ENCODE measurements at places on chromosomes 5 and 9.

- DNase-seq, result no peak
Observed at GRCh38 chr9:111866976-111867375, 29.6 kb upstream of the UGCG start.

- DNase-seq, result no peak
Observed at GRCh38 chr5:151885138-151885908, 39.3 kb downstream of the GLRA1 start.

GRCh38 chr5:177232761-177233160 is 70.8 kb downstream of the RAB24 start:
- DNase-seq, result no peak

GRCh38 chr5:169226895-169227294 is 74.0 kb downstream of the SLIT3 start:
- no peak for DNase-seq

- no peak for DNase-seq
Observed at GRCh38 chr9:95880021-95880690, 4.7 kb downstream of the ERCC6L2 start.

- no peak for DNase-seq
Observed at GRCh38 chr9:94921656-94922055, 195.2 kb downstream of the AOPEP start.

- no peak for DNase-seq
Observed at GRCh38 chr9:116360989-116361388, 207.4 kb downstream of the PAPPA start.

- no peak for DNase-seq
Observed at GRCh38 chr5:19169426-19169825, 818.6 kb downstream of the CDH18 start.

DNA sequence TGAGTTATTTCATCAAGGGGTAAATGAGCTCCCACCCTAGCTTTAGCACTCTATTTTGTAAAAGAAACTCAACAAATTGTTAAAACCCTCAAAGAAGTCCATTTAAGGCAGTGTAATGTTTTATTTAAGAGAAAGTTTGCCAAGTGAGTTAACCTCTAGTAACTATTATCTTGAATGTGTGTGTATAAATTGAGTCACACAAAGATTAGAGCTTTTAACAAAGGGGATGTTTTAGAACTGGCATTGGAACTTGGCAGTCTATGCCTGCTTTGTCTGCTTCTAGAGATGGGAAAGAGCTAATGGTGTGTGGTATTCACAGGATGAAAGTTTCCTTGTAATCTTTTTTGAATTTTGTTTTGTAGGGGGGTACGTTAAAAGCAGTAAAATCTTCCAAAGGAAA is 33.2 kb downstream of the KDM3B start:
- no peak for DNase-seq

- peak; percentile 90 for DNase-seq
Observed at GRCh38 chr5:139148306-139148705, 49.9 kb downstream of the SIL1 start.

- DNase-seq, result no peak
Observed at GRCh38 chr5:168131519-168131918, 159.9 kb upstream of the WWC1 start.

DNA sequence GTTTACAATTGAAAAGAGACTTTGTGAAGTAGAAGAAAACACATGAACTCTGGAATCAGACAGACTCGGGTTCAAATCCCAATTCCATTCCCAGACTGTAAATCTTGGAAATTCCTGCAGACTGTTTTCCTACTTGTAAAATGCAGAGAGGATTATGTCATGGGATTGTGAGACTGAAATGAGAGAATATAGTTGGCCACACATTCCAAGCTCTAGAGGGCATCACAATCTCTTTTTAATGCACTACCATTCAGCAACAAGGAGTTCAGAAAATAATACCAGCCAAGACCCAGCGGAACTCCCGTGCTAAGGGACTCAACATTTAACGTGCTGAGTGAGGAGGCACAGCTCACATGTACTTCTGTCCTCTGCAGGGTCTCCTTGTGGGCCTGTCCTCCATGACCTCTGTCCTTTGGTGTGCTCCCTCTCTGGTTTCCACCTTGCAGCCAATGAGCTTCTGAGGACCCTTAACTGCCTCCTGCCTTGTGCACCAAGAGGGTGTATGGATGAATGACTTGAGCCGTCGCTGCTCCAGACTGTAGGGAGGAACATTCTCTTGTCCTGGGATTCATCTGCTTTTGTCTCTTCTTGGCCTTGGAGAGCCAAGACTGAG is 263.5 kb downstream of the NTRK2 start:
- DNase-seq, result no peak

DNA sequence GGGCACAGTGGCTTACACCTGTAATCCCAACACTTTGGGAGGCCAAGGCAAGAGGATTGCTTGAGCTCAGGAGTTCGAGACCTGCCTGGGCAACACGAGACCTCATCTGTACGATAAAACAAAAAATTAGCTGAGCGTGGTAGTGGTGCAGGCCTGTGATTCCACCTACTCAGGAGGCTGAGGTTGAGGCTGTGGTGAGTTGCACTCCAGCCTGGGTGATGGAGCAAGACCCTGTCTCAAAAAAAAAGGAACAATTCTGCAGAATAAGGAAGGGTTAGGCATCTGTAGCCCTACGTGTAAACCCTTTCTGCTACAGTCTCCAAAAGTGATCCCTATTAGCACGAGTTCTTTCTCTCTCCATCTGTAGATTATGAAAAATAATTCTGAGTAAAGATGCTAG is 19.9 kb downstream of the CDC26 start:
- DNase-seq, result no peak

GRCh38 chr9:20302197-20302596 is 320.1 kb downstream of the MLLT3 start:
- no peak for DNase-seq

DNA sequence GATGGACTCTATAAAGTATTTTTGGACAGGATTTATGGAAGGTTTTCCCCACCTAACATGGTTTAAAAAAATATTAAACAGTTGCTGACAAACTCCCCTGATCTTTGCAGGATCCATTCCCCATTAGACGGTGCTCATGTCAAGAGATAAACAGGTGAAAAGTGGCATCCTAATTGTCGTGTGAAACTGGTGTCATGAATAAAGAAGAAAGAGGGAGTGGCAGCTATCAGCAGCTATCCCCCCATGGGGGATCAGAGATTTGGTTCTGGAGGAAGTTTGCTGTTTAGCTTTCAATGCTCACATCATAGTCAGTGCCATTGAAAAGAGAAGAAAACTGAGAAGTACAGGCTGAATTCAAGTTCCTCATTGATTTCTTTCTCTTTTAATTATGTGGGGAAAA is 329.3 kb upstream of the BRINP1 start:
- DNase-seq, result no peak

DNA sequence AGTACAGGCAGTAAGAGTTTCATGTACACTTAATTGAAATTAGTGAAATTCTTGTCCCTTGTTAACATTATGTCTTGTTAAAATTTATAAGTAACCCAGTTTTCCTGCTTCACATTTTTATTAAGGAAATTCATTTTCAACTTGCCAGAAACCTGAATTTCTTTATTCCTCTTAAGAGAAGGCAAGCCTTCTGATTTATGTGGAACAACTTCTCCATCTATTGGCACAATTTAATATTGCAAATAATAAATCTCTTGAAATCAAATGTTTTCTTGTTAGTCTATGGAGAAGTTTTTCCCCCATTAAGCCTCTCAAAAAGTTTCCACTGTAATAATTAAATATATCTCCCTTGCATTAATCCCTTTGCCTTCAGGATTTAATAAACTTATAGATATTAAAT is 33.8 kb upstream of the ACO1 start:
- DNase-seq, result no peak

DNA sequence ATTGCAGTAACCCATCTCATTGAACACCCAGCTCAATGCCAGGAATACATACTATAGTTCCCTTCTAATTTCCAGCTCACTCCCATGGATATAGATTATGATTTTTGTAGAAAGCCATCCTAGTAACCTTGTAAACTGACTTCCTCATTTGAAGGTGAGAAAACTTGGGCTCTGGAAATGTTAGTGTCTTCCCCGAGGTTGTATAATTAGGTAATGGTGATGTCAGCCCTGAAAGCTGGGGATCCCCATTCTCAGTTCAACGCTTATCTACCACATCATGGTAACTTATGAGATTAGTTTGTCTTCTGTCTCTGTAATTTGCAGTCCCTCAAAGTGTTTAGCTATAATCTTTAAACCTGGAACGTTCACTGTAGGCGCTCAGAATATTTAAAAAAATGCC is 34.6 kb upstream of the PTCH1 start:
- no peak for DNase-seq

DNA sequence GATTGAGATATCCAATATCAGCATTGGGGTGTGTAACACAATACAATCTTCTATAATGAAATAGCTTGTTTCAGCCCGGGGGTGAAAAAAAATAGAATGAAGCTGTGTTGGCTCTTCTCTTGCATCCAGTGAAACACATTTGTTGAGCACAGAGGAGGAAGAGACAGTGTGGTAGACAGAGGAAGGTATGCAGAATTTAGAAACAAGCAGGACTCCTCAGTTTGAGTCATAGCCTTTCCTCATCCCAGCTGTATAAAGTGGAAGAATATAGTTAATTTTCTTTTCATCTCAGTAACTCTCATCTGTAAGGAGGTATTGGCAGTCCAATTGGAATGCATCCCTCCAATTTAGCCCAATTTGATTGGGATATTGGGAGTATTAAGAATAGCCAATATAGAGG is 302.2 kb upstream of the VLDLR start:
- no peak for DNase-seq

- DNase-seq, result no peak
Observed at GRCh38 chr5:169410996-169411783, 110.3 kb upstream of the SLIT3 start.

- DNase-seq, result no peak
Observed at GRCh38 chr5:25955337-25955736, 1083.0 kb downstream of the CDH9 start.

GRCh38 chr5:178209334-178210072 is 5.2 kb downstream of the HNRNPAB start:
- DNase-seq, result peak; percentile 38

GRCh38 chr9:130914417-130915095 is 17.9 kb upstream of the QRFP start:
- no peak for DNase-seq

DNA sequence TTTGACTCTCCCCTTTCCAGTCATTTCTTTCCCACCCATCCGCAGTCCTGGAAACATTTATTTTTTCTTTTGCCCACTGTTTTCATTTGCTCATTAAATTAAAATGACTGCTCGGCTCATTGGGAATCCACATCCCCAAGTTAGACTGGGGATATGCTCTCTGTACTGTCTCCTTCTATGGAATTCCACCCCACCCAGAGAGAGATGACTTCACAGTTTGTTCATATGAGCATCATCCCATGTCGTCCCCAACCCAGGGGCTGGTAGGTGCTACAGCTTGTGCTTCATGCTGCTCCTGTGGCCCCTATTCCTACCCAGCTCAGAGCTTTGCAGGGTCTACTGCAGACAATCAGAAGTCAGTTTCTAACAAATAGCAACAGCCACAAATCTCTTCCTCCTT is 16.5 kb upstream of the RARS1 start:
- no peak for DNase-seq

GRCh38 chr9:108062680-108063079 is 573.1 kb upstream of the KLF4 start:
- DNase-seq, result no peak

GRCh38 chr5:79284846-79285245 is 48.9 kb downstream of the JMY start:
- no peak for DNase-seq

Data from breast epithelium (tissue), 4 donors.